AG08395 (cell line): ENCODE measurements at places on chromosomes 2 and 18.

DNA sequence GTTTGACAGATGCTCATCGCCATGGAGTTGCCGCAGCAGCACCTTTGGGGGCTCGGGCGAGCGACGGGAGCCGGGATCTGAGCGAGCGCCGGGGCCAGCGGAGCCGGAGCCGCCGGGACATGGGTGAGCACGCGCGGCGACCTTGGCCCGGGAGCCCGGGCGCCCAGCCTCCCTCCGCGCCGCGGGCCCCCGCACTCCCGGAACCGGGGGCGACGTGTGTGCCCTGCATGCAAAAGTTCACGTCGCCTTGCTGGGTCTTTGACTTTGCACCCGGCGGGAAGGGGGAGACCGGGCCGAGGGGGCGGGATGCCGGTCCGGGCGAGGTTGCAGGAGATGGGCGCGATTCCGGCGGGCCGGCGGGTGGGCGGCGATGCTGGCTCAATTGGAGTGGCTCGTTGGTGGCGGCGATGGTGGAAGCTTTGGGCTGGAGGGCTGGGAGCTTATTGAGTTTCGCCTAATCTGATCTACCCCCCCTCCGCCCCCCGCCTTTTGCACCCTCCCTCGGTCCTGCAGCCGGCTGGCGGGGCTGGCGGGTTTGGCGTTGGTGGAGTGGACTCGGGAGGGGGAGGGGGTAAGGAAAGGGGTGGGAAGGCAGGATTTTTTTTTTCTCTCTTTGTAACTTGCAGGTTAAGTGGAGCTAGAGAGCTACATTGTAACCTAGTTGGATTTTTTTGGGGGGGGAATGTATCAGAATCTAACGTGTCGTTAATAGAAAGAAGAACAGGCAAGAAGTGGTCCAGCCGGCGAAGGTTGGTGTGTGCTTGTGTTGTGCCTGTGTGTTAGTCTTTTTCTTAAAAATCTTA lies at the start of gene SETBP1:
Gene SETBP1, plus strand, starts transcription at position 616 of the 803 bp plus-strand sequence. CDS start 20,459 bp downstream, outside the sequence.
- peak; percentile 57 for DNase-seq

GRCh38 chr2:168037778-168038177 lies 209.6 kb downstream of the STK39 start:
- no peak for DNase-seq

- DNase-seq, result peak; percentile 67
Measured at GRCh38 chr18:11654736-11655605, 34.1 kb upstream of the GNAL start.

DNA sequence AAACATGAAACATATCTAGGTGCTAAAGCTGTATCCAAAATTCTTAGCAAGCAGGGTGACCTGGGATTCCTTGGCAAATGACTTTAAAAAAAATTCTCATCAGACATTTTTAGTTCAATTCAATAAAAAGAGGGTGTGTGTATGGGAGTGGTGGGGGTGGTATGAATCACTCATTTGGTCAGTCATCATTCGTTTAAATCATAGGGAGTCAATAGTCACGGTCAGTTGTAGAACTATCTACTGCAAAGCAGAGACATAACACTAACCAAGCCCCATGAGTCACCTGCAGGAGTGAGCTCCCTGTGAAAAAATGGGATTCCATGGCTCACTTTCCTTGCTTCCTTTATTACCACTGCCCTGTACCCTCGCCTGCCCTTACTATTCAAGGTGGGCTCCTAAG lies 380.6 kb upstream of the TCF4 start:
- DNase-seq, result peak; percentile 47

GRCh38 chr2:170573671-170574070 lies 141.5 kb upstream of the SP5 start:
- no peak for DNase-seq

- DNase-seq, result no peak
Measured at GRCh38 chr2:46813020-46813415, 102.6 kb downstream of the MCFD2 start.

DNA sequence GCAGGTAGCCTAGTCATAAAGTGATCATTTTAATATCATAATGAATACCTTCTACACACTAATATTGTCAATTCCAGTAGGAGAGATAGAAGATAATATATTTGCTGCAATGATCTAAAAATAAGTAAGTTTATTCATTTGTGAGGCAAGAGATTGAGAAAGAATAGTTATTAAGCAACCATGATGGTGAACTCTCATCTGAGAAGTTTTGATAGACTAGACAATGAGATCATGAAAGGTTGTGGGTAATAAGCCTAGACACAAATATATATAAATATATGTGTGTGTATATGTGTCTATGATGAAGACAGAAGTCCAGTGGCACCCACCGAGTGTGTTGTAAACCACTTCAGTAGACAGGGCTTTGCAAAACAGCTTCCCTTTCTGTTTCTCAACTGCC lies 181.0 kb upstream of the CHST9 start:
- DNase-seq, result no peak

DNA sequence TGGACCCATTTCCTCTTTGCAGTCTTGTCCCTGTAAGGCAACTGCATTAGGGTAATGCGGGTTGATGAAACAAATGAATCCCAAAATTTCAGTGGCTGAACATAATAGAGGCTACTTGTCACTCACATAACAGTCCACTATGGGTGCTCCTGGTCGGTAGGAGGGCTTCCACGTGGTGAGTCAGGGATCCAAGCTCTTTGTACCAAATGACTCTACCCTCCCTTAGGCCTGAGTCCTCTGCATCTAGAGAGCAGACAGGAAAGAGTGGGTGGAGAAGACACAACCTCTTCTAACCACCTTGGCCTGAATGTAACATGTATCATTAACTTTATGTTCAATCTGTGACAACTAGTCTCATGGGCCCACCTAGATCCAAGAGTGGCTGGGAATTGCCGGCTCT lies 86.2 kb upstream of the HAAO start:
- DNase-seq, result no peak

- DNase-seq, result peak; percentile 47
Measured at GRCh38 chr2:62014102-62014501, 108.6 kb downstream of the COMMD1 start.

DNA sequence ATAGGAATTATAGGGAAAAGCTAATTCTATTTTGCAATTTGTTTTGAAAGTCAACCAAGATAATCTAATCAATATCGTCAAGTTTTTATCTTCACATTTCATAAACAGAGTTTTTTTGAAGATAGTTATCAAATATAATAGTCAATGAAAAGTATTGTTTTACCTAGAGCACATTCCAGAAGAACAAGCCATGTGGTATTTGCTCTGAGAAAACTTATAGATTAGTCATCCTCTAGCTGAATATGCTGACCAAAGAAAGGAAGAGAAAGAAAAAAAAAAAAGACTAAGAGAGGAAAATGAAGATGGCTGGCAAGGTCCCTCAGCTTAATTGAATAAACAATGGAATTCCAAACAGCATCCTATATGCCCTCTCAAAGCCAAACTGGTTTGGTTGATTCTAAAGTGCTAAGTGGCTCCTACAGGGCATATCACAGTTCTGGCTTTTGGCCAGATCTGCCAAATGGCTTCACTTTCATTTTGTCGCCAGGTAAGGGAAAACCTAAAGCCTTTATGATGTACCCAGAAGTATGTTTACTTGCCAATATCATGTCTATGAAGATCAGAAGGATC lies 132.6 kb downstream of the VWC2L start:
- DNase-seq, result peak; percentile 19

- DNase-seq, result peak; percentile 16
Measured at GRCh38 chr2:25323610-25324189, 18.0 kb downstream of the DNMT3A start.

GRCh38 chr18:35326695-35327387 lies 17.4 kb downstream of the ZNF24 start:
- DNase-seq, result no peak

- no peak for DNase-seq
Measured at GRCh38 chr2:39660612-39661236, 5.0 kb upstream of the TMEM178A start.

DNA sequence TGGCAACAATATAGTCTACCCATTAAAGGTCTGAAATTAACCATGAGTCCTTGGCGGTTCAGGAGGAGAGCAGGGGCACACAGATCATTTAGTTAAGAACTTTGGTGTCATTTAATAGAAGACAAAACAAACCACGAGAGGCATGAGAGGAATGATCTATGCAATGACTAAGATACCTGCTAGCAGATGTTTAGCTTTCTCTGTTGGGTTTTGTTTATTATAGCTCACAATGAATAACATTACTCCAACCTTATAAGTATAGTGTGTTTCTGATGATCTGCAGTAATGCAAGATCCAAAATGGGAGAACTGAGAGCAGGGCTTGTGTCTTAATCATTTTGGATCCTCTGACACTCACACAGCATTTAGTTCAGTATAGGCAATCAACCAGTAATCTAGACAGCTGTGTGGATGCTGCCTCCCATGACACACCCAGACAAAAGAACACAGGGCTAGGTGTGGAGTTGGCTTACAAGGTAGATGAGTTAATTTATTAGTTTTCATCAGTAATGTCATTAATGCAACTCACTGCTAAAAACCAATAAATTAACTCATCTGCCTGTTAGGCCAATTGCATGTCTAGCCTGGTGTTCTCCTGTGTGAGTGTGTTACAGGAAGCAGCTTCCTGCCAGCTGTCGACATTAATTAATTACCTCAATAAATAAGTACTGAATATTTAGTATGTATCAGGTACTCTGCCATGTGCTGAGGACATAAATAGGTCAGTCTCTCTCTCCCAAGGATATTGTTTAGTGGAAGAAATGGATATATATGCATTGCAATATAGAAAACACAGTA lies 92.3 kb downstream of the CLIP4 start:
- DNase-seq, result no peak

DNA sequence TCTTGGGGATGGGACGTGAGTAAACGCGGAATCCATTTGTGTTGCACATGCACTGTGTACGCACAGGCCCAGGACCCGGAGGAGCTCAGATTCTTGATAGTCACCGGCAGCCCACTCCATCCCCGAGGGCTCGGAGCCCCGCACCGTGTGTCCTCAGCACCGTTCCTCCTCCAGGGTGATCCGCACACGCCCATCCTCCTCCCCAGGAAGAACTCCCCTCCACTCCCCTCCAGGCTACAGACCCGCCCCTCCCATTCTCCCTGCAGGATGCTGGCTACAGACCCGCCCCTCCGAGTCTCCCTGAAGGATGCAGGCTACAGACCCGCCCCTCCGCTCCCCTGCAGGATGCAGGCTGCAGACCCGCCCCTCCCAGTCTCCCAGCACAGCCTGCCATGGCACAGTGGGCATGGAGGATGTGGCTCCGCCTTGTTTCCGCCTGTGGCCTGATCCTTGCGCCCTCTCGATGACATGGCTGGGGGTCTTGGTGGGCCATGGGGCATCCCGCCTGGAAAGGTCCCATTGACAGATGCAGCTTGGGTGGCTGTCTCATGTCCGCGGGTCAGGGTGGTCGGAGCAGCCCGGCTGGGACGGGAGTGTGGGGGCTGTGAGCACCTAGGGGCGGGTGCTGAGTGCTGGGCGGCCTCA lies 14.1 kb downstream of the CTDP1 start:
- no peak for DNase-seq

DNA sequence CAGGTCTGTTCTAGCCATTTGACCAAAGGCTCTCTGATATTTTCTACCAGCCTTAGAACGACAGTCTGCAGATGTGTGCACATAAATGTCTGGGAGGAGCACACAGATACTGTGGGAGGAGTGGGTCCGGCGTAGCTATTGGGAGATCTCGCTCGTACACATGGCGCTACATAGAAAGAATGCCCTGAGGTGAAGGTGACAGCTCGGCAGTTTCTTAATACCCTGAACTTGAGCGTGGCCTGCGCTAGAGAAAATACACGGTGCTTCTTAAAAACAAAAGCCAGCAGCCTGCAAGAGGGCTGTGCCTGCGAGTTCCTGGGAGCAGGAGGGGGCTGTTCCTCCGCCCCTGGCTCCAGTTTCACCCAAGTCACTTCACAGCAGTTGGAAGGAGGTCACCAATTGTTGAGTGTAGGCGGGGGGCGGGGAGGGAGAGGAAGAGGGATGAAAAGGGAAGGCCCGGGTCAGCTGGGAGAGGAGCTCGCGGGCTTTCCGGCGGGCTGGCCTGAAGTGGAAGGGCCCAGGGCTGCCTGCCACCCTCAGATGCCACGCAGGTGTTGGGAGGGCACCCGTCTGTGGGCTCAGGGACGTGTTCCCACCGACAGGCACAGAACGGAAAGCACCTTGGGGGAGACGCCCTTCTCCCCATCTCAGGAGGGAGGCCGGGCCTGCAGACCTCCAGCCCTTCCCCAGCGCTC lies 124.7 kb upstream of the ZNF516 start:
- DNase-seq, result peak; percentile 12

GRCh38 chr2:113977060-113977659 lies 87.3 kb downstream of the ACTR3 start:
- no peak for DNase-seq

DNA sequence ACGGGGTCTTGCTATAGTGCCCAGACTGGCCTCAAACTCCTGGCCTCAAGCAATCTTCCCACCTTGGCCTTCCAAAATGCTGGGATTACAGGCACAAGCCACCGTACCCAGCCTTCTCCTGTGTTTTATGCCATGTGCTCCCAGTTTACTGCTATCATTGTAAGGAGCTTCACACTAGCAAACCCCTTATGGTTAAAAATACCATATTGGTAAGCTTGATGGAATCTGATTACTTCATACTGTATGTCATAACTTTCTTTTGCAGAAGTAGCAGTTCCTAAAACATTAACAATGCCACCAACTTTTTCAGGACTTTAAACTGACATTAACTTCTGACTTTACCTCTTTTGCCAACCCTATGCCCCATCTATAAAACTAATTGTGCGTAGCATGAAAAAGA lies 36.2 kb downstream of the HAT1 start:
- peak; percentile 71 for DNase-seq

DNA sequence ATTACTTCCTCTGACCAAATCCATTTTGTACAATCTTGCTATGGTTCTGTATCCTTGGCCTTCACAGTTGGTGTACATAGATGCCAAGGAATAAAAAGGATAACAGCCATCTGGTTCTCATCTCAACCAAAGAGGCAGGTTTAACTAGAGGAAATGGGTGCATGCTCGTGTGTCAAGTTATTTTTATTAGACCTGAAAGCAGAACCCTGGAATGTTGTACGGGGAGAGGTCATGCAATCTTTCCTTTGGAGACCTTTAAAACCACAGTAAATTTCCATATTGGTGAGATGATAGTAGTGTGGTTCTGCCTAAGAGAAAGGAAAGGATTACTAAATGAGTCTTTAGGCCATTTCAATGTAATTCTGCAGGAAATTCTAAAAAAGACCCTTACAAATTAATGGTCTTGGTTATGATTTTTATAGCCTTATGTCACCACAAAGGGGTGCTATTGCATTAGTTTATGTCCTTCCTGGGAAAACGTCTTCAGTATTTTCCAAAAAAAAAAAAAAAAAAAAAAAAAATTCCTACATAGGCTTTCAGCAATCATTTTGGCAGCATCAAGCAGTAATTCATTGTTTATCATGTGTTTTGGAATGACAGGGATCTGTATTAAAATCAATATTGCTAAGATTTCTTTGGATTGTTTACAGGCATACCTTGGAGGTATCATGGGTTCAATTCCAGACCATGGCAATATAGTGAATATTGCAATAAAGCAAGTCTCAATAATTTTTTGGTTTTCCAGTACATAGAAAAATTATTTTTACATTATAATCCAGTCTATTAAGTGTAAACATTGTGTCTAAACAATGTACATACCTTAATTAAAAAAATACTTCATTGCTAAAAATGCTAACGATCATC lies 270.8 kb downstream of the NYAP2 start:
- DNase-seq, result peak; percentile 46

GRCh38 chr2:225998116-225998515 lies 598.6 kb downstream of the NYAP2 start:
- no peak for DNase-seq
